ENCODE measurements at places on chromosomes 3 and 15. TPM values are rescaled to one million over a fixed set of nuclear protein-coding genes. Genes with fewer than 3 reads are reported as not detected.

DNA sequence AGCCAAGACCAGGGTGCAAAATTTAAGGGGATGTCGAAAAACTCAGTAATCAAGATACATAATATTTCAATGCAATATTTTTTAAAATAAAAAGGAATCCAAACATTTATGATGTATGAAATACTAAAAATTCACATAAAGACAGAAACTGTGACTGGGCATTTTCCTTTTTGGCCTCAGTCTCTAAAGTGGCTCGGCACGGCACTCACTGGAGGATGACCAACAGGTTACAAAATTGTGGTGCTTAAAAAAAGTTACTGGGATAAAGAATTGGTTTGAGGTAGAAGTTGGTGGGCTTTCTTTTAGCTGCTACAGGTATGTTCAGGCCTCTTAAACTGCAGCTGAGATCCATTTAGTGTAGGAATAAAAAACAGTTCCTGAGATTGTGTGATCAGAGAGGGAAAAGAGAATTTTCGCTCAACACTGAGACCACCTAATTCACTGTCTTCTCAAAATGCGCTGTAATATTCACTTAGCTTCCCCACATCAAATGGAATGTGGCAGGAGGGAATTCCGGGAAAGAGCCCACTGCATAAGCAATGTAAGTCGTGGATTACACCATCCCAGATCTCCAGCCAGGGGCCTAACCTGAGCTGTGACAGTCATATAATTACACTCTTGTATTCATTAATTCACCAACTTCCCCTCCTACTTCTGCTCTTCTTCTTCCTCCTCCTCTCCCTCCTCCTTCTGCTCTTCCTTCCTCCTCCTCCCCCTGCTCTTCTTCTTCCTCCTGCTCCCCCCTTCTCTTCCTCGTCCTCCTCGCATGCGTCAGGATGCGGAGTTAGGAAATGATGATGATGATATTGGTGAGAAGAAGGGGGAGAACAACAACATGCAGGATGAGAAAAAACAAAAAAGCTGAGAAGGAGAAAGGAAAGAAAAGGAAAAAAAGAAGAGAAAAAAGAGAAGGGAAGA, 45.9 kb downstream of the HES1 start:
- DNase-seq: no peak

DNA sequence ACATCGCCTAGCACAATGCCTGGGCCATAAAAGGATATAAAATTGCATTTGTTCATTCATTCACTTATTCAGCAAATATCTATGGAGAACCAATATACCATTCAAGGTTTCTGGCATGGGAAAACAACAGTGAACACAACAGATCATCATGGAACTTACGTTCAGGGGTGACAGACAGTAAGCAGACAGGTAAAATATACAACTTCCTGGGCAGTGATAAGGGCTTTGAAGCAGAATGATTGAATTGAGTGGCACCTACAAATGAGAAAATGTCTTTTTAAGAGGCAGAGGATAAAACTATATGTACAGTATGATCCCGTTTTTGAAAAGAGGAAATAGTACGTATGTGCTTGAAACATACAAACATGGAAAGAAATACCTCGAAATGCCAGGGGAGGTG, 39.2 kb downstream of the CMTM7 start:
- DNase-seq: no peak

DNA sequence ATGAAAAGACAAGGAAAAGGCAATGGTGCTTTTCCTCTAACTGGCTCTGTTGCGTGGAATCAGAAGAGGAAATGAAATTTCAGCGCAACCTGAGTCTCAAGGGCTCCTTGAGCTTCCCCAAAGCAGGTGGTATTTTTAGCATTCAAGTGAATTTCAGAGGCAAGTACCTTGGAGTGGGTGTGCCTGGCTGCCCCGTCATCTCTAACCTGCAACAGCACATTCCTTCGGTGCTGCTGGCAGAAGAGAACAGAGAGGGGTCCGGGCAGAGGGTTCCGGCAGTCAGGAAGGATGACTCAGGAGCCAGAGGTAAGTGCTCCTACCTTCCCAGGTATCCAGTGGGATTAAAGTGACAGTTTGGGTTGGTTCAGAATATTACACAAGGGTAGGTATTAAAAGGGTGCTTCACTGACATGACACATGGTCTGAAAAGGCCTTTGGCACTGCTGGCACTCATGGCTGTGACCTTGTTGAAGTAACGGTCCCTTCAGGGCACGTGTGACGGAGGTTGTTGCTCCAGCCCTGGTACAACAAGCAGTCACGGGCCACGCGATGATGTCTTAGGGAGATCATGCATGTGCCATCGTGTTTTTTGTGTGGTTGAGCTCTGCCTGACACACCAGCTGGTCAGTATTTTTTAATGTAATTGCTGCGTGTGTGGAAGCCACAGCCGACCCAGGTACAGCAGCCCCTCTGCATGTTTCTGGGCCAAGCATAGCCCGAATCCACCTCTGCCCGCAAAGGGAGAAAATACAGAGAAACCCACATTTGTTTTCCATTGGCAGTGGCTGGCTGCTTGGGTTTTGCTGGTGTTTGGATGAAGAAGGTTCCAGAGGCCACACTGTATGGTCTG, 75.7 kb downstream of the LRRK1 start:
- no peak for DNase-seq

DNA sequence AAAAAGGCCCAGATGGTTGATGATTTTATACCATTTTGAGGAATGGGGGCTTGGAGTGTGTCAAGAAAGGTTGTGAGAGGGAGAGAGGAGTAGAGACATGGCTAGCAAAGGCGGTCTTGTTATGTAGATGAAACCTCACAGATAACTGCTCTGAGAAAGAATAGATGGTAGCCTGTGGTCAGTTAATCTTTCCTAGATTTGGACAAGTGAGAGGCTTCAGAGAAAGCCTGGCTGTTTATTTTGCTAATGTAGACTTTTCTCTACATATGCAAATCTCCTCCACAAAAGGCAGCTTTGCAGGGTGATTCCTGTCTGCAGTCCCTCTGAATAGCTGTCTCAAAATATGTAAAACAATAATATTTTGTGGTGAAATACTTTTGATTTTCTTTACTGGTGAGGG, 177.3 kb downstream of the OTOL1 start:
- no peak for DNase-seq

The CRABP1 gene
- 1.9 TPM for total RNA-seq
